ENCODE measurements at places on chromosomes 16 and 17. TPM values are rescaled to one million over a fixed set of nuclear protein-coding genes. Genes with fewer than 3 reads are reported as not detected.

- no peak for DNase-seq
Measured at GRCh38 chr16:55529018-55529417, 20.1 kb downstream of the LPCAT2 start.

GRCh38 chr17:80898716-80899115, 92.9 kb upstream of the CHMP6 start:
- DNase-seq = no peak

Gene NGFR
- total RNA-seq = 2.7 TPM

- no peak for DNase-seq
Measured at GRCh38 chr17:31269578-31269983, 27.5 kb downstream of the OMG start.

- no peak for DNase-seq
Measured at GRCh38 chr16:54724346-54724925, 206.2 kb upstream of the IRX5 start.

DNA sequence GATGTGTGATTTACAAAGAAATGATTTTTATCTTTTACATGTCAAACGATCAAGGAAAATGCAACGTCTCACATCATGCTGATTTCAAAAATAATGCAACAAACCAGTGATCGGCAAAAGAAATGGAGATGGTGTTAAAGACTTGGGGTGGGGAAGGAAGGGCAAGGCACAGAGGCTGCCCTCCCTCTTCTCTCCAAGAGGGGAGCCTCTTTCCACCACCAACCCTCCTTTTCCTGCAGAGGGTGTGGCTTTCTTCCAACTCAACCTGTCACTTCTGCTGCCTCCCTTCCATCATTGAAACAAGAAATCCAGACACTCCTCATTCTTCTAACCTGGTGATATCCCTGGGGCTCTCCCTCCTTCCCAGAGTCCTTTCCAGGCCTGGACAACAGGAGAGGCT, 320.8 kb downstream of the SLC39A11 start:
- no peak for DNase-seq

- DNase-seq = no peak
Measured at GRCh38 chr17:28996554-28997096, 9.2 kb downstream of the SEZ6 start.

DNA sequence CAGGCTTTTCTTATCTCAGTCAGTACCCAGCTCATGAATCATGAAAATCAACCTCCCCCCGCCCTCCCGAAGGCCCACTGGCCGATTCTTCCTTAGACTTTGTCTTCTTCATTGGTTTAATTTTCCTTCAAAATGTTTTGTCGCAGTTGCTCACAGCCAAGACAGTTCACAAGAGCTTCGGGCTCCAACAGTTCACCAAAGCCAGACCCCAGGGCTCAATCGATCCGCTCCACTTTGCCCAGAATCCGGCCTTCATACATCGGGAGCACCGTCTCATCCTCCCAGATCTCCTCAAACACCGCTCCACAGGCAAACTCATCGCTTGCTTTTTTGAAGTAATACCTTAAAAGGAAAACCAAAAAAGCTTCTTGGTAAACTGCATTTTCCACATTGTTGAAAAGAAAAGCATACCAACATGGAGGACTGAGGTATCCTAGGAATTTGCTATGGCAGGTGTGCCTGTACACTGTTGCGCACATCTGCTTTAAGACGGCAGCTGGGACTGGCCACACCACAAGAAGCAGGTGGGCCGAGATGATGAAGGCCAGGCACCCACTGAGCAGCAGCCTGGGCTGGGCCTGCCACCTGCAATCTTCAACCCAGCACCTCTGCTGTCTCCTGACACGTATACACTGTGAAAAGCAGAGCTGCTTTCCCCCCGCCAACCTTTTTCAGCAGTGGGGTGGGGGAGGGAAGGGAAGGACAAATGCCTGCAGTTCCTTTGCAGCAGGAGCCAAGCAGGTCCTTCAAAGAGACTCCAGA, 31.5 kb downstream of the AXIN2 start:
- DNase-seq = no peak

DNA sequence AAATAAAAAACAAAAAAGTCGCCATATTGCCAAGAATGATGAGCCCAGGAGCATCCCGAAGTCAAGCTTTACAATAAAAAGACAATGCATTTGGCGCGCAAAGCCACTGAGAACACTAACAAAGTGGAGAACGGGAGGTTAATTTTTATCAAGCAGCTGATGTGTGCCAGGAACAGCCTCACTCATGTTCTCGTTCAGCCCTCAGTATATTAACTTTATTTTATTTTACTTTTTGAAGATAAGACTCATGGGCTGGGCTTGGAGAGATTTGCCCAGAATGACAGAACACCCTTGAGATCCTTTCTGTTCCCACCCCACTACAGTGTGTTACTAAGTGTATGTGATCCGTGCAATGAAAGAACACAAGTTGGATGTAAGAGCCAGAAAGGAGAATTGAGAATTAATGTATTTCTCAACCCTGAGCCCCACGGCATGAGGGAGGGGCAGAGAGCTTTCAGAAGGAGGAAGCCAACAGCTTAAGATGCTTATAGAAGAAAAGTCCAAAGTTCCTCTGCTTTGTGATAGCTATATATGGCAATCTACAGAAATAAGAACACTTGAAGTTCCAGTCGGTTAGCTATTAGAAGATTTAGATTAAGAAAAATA, 48.4 kb downstream of the COTL1 start:
- DNase-seq = no peak

Gene MYADML2
- not detected for total RNA-seq

Gene FBXO47
- not detected for total RNA-seq

- DNase-seq = no peak
Measured at GRCh38 chr16:88631384-88631783, 7.0 kb upstream of the IL17C start.

- no peak for DNase-seq
Measured at GRCh38 chr17:39270923-39271322, 45.2 kb upstream of the STAC2 start.

DNA sequence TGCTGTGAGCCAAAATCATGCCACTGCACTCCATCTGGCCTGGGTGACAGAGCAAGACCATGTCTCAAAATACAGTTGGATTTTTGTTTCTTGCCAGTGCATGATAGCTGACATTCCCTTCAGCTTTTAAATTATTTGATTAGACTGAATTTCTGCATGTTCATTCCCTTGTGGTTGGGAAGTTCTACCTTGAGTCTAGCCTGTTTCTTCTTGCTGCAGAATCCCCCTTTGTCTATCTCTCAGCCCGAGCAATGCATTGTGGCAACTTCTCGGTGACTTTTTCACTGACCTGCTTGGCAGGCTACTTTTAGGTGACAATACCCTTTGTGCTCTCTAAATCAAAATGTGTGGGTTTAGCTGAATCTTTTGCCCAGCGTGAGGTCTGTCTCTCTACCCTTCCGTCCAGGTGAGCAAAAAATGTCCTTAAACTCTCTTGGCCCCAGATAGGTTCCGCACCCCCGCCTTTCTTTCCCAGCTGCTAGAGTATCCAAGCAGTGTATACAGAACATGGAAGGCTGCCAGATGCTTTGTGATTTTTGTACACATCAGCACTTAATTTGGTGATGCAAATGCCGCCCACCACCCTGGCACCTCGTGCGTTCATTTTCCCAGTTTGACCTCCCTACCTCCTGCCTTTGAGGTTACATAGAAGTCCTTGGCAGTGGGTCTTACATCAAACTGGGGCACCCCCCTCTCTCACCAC, 130.2 kb downstream of the ABCC6 start:
- DNase-seq = no peak

Gene CALB2
- total RNA-seq = 2.2 TPM

- DNase-seq = no peak
Measured at GRCh38 chr17:34393401-34393800, 30.4 kb upstream of the CCL1 start.

GRCh38 chr16:27965801-27966200, 97.7 kb downstream of the GSG1L start:
- no peak for DNase-seq

Data from progenitor cell of endocrine pancreas (in vitro differentiated cells).